ENCODE measurements at places on chromosomes 13 and 19.

- DNase-seq = peak; percentile 60
Measured at GRCh38 chr19:3785451-3785937, 687 bp downstream of the MATK start.

GRCh38 chr19:30109565-30109964, 167.5 kb downstream of the URI1 start:
- no peak for DNase-seq

- DNase-seq = no peak
Measured at GRCh38 chr19:17743874-17744580, 7.2 kb upstream of the FCHO1 start.

DNA sequence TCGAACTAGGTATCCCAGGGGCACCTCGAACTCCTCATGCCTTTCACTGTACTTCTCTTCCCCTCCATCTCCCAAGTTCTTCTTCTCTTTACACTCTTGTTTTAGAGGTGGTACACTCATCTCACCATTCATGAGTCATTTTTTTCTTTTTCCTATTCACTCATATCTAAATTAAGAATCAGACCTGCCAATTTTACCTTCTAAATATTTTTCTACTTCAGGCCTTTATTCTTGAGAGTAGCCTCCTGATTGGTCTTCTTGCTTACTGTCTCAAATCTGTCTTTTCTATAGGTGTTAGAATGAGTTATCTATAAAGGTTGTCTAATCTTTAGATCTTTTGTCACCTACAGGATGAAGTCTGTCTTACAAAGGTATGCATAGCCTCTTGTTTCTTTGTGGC, 20.7 kb downstream of the TDRD3 start:
- no peak for DNase-seq

DNA sequence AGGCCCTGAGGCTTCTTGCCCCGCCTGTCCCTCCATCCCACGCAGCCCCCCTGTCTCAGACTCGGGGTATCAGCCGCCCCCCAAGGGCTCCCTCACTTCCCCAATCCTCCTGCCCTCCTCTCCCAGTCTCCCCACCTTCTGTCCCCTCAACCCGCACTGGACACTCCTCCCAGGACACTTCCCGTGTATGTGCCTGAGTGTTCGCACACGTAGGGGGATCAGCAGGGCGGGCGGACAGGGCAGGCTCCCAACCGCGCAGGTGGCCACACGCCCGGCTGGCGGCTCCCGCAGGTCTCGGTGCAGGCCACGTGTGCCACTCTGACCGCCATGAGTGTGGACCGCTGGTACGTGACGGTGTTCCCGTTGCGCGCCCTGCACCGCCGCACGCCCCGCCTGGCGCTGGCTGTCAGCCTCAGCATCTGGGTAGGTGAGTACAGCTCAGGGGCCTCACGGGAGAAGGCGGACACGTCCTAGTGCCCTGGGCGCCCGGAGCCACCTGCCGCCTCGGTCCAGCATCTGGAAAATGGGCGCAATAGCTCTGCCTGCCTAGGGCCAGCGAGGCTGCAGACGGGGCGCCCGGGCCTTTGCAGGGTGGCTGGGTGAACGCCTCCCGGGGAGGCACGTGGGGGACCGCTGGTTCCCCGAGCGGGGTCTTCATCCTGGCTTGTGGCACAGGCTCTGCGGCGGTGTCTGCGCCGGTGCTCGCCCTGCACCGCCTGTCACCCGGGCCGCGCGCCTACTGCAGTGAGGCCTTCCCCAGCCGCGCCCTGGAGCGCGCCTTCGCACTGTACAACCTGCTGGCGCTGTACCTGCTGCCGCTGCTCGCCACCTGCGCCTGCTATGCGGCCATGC, 2.3 kb downstream of the KISS1R start:
- no peak for DNase-seq

GRCh38 chr13:99033814-99034213, 56.0 kb upstream of the DOCK9 start:
- DNase-seq = no peak
